GM12865 (cell line): ENCODE measurements at places on chromosomes 16 and 17.
A peak's percentile ranks its signal among the peaks of the same experiment; 100 is the strongest.

DNA sequence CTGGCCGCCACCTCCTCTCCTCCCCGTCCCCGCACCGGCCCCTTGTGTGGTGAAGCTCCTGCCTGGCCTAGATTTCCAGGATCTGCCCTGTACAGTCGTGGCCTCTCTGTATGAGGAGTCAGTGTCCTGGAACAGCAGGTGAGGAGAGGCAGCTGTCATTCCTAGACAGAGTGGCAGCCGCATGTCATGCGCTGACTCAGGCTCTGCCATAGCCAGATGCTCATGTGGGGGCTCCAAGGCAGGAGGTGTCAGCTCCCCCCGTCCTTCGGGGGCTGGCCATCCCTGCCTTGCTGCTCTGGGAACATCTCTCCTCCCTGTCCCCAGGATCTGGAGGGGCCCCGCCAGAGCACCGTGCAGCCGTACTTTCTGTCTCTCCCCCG lies 60.4 kb downstream of the BAIAP2 start:
- no peak for DNase-seq

GRCh38 chr16:10114409-10114808 lies 67.8 kb downstream of the GRIN2A start:
- DNase-seq: no peak

DNA sequence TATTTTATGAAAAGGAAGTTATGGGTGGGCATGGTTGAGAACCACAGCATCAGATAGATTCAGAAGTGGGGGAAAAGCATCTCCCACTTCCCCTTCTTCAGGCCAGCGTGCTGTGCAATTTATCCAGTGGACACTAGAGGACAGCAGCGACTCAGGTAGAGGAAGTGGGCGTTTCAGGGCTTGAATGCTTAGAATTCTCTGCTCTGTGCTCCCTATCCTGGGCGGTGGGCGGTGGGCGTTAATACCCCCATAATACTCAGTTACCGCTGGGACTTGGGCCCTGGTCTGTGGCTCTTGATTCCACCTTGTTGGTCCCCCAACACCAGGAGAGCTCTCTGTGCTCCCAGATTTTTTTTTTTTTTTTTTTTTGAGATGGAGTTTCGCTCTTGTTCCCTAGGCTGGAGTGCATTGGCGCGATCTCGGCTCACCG lies 3.7 kb upstream of the LYZL6 start:
- DNase-seq: peak; percentile 63

- no peak for DNase-seq
Measured at GRCh38 chr17:81524039-81524864, 3.9 kb upstream of the FSCN2 start.

- no peak for DNase-seq
Measured at GRCh38 chr17:38330941-38331411, 12.8 kb downstream of the GPR179 start.

DNA sequence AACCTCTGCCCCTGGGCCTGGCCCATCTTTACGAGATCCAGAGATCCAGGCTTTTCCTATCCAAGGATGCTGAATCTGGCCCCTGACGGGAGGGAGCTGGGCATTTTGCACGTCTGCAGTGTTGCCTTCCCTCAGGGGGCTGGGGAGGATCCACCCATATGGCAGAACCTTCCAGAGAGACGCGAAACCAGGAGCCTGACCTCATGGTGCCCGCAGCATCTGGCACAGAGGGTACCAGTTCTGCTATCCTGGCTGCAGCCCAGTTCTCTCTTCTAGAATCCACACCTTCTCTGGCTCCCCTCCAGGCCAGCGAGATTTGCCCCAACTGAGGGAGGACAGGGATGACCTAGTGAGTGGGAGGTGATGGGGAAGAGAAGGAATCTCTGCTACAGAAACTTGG lies 20.5 kb upstream of the ZNF652 start:
- no peak for DNase-seq

- DNase-seq: peak; percentile 63
Measured at GRCh38 chr17:40450175-40450574, 6.9 kb downstream of the IGFBP4 start.
